Stimulated activated CD4-positive, alpha-beta T cell treated with anti-CD3 and anti-CD28 coated beads, Interleukin-1b, Interleukin-23, amount 100 ng/mL, for 1 hour (primary cell): ENCODE measurements at places on chromosomes 13 and 19.
A peak's percentile ranks its signal among the peaks of the same experiment; 100 is the strongest.

DNA sequence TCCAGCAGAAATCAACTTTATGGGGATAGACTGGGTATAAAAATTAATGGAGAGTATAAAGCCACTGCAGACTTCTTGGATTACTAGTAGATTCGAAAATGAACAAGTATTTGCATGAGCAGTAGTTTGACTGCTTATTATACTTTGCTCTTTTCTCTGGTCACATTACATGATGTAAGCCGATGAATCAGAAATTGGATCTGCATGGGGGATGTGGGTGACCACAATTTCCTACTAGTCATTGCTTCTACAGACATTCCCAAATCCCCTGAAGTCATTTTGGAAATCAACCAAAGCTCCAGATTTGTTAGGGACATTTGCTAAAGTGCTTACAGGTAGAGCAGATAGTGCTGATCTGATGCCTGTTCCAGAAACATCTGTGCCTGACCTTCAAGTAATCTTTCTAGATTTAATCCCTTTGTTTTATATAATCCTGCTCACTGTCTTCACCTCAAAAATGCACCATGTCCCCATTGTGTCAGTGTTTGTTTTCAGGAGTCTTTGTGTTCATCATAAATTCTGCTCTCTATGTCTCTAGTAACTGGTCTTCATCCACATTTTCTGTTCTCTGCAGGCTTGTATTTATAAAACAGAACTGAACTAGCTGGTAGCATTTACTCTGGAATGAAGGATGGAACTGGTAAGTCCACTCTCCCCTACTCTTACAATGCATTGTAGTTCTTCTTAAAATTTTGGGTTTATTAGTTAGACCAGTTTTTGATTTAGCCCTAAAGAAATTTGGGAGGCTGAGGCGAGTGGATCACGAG is 201.5 kb upstream of the CSNK1A1L start:
- DNase-seq, result no peak

DNA sequence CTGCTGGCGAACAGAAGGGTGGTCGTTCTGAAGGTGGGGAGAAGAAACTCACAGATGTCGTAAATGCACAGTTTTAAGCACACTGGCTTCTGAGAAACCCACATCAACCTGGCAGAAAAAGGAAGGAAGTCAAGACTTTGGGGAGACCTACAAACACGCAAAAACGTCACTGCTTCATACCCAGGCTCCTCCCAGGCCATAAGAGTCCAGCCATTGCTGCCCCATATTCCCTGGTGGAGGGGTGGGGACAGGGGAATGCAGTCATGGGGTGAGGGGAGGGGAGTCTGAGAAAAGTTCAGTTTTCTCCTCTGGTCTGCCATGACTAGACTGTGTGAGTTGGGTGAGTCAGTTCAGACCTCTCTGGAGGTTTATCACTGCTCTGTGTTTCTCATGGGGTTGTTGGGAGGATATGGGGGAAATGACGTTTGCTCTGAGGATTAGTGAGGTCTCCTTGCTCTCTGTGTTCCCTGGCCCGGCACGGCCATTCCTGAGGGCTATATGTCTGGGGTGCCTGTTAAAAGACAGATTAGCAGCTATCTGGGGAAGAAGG is 139.0 kb downstream of the FLT1 start:
- DNase-seq, result no peak

DNA sequence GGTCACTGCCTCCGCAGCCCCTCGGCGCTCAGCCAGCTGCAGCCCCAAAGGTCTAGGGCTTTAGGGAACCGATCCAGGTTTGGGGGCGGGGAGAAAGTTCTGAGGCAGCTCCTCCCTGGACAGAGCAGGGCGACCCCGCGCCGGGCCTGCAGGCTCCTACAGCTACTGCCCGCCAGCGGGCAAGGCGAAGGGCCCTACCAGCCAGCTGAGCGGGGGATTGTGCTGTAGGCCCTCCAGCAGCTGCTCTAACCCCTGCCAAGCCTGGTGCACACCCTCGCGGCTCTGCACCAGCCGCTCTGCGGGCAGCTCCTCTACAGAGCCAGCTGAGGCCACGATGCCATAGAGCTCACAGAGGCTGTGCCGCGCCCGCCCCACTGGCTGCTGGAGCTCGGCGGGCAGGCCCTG is 14.0 kb downstream of the PLIN4 start:
- no peak for DNase-seq

- no peak for DNase-seq
These were observed 476.2 kb downstream of the TSHZ3 start for GRCh38 chr19:30873003-30873402.

GRCh38 chr19:10454267-10454666 is 33.9 kb downstream of the PDE4A start:
- DNase-seq, result no peak

GRCh38 chr19:7928741-7929701 is 3.1 kb upstream of the CTXN1 start:
- no peak for DNase-seq

- DNase-seq, result no peak
These were observed 54.6 kb downstream of the LACC1 start for GRCh38 chr13:43934273-43934672.

DNA sequence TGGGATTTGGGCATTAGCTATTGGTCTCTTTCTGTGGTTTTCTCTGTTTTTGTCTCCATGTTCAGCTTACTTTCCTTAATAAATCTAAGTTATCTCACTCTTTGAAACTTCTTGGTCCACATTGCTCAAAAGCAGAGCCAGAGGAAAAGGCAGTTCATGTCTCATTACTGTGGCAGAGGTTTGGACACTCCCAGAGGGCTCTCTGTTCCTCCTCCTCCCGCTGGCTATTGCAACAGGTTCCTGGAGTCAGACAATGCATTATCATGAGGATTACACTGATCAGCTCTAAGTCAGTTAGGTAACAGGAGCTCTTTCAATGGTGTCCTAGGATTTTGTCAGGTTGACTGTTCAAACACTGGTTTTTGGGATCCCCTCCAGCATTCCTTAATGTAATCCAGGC is 298.8 kb downstream of the NDFIP2 start:
- no peak for DNase-seq

GRCh38 chr13:96646515-96647211 is 347.6 kb downstream of the OXGR1 start:
- no peak for DNase-seq

GRCh38 chr19:35430409-35431144 is 17.5 kb upstream of the FFAR2 start:
- DNase-seq, result no peak

GRCh38 chr19:5968431-5969373 is 9.2 kb downstream of the RANBP3 start:
- DNase-seq, result no peak

GRCh38 chr13:105365831-105366230 is 1169.6 kb downstream of the EFNB2 start:
- no peak for DNase-seq

- DNase-seq, result no peak
These were observed 89.7 kb downstream of the RAB20 start for GRCh38 chr13:110471833-110472162.

- DNase-seq, result no peak
These were observed 72.1 kb downstream of the KLF12 start for GRCh38 chr13:74061926-74062595.

DNA sequence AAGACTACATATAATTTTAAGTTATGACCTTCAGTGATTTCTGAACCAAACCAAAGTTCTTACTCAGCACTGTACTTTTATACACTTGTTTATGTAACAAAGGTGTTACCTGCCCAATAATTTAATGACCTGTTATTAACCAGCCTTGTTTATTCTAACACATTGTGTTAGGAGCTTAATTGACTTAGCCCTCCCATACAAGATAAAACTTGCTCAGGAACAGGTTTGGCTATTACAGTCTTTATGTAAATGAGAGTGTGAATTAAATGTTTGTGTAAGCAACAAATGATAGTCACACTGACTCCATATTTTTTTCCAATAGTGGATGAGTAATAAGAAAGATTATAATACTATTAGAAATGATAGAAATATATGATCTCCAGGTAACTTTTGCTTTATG is 51.8 kb upstream of the MYCBP2 start:
- DNase-seq, result no peak

- no peak for DNase-seq
These were observed 20.3 kb upstream of the GGACT start for GRCh38 chr13:100608906-100609305.

DNA sequence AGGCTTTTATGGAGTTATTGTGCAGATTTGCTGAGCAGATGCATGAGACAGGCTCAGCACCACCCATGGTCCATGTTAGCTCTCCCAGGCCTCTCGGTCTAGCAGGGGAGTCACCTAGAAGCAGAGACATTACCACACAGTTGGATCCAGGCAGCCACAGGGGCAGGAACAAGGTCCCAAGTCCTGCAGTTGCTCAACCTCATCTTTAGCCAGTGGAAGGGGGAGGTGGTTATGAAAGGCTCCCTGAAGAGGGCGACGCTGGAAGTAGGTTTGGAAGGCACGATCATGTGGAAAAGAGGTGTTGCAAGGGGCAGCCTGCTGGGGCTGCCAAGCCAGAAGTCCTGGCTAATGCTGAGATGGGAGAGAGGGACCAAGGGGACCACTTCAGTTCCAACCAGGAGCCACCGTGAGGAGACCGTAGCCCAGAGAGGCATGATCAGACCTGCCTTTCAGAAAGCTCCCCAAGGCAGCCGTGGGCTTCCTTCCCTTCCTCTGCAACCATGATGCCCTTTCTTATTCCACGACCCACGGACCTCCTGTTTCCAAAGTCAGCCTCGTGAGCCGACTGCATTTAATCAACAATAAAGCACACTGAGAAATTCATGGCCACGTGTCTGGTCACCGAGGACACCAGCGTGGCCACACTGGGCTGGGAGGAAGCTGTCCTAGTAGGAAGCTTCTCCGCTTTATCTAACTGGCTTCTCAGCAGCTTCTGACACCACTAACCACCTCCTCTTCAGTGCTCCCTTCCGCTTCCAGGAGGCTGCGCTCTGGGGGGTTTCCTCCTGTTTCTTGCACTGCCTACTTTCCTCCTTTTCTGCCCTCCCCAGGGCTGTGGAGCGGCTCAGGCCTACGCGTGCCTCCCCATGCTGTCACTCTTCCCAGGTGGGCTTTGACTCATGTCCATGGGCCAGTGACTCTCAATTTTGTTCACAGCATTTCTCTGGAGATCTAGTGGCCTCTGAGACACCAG is 2.6 kb downstream of the AP1M1 start:
- DNase-seq, result no peak

DNA sequence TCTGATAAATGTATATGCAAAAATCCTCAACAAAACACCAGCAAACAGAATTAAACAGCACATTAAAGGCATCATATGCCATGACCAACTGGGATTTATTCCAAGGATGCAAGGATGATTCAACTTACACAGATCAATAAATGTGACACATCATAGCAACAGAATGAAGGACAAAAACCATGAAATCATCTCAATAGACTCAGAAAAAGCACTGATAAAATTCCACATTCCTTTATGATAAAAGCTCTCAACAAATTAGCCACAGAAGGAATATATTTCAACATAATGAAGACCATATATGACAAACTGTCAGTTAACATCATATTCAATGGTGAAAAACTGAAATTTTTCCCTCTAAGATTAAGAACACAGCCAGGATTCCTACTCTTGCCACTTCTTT is 691.6 kb downstream of the DIAPH3 start:
- no peak for DNase-seq

- no peak for DNase-seq
These were observed 97.0 kb upstream of the GPR183 start for GRCh38 chr13:99404005-99404755.

- no peak for DNase-seq
These were observed 12.9 kb downstream of the PPP1R14A start for GRCh38 chr19:38243279-38243673.

- no peak for DNase-seq
These were observed 275.6 kb downstream of the DCLK1 start for GRCh38 chr13:35855531-35856019.

- no peak for DNase-seq
These were observed at the start of the genes PEG3 and ZIM2 for GRCh38 chr19:56840451-56841192. Gene PEG3, minus strand, starts transcription at chr19:56840726. Its CDS starts 16,071 bp downstream, at chr19:56824655. Gene ZIM2, minus strand, starts transcription at chr19:56840726. Its CDS starts 16,449 bp downstream, at chr19:56824277.

GRCh38 chr19:54164369-54165068 is 5.0 kb upstream of the LENG1 start:
- DNase-seq, result peak; percentile 14

DNA sequence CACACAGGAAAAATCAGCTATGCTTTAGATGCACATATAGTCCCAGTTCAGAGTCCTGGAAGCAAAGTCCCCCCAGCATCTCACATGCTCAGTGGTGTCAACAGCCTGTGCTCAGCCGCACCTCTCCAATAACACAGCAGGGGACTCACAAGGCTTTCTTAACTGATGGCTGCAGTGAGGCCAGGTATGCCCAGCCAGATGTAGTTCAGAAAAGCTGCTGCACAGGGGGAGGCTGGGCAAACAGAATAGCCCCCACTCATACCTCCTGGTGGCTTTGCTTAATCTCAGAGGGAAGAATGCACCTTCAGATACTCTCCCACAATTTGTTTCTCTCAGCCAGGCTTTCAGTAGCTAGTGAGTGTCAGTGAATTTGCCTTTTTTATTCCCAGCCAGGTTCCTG is 33.4 kb downstream of the FAM124A start:
- DNase-seq, result no peak

DNA sequence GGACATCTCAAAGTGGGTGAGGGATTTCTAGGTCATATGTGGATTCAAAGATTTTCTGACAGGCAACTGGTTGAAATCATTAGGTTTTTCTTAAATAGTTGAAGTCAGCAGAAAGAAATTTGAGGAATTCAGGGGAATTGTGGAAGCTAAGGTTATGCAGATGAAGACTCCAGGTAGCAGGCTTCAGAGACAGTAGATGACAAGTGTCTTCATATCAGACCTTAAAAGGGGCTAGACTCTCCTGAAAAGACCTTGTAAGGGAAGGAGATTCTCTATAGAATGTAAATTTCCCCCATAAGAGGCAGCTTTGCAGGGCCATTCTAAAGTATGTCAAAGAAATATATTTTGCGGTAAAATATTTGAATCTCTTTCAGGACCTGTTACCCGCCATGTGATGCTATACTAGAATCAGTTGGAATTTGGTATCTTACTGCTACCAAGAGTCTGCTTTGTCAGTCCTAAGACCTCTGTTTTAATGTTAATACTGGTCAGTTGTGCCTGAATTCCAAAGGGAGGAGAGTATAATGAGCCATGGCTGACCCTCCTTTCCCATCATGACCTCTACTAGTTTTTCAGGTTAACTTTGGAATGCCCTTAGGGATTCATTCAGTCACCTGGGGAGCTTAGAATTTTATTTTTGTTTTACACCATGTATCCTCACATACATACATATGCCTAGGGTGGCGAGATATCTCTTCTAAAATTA is 1115.5 kb upstream of the SLC10A2 start:
- DNase-seq, result no peak

DNA sequence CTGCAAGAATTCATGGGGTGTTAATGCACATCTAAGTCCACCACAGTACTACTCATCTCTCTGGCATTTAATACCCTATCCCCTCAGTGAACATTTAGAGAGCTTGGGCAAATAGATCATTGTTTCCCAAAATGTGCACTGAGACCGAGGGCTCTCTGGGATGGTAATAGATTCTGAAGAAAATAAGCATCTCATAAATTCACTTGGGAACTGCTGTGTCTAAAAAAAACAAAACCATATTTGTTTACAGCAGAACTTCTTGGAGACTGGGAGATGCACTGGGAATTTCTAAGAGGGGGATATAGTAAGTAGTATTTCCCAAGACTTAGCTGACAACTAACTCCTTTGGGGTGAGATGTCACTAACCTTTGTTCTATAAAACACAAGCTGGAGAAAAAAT is 58.4 kb downstream of the ENOX1 start:
- no peak for DNase-seq
